ENCODE measurements at places on chromosomes 11 and 22.

DNA sequence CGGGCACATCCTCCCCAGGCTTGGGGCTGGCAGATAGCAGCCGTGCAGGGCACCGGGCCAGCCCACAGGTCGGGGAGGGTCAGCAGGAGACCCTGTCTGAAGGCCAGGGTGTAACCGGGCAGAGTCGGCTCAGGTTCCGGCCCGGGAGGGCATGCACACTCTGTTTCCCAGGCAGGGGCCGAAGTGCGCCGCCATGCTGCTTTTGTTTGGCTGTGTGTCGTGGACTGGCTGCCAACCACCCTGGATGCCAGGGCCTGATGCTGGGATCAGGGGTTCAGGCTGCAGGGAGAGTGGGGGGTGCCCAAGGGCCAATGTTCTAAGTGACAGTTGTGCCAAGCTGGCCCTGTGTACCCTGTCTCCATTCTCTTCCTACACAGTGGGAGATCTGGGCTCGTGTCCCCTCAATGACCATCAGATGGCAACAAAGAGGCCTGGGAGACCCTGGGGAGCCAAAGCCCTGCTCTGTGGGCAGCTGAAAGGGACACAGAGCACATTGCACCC lies 120.9 kb upstream of the B3GAT1 start:
- DNase-seq: no peak

GRCh38 chr11:69552951-69553350 lies 71.5 kb downstream of the LINC01488 start:
- DNase-seq: no peak

DNA sequence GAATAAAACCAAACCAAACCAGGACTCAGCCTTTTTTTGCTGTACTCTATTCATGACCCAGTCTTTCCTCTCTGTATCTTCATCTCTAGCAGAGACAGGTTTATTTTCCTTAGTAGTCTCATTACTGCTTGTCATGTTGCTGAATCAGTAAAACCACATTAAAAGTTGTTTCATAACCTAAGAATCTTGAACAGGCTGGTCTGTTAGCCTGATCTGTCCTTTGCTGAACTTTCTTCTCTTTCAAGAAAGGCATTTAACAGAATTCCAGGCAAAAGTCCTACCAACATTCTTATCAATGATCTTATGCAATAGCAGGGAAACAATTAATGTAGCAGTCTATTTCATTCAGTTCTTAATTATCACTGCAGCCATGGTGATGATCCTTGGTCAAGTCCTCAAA lies 197.7 kb downstream of the CASP12 start:
- DNase-seq: no peak

- DNase-seq: no peak
Measured at GRCh38 chr11:96017856-96018255, 93.9 kb upstream of the MTMR2 start.

DNA sequence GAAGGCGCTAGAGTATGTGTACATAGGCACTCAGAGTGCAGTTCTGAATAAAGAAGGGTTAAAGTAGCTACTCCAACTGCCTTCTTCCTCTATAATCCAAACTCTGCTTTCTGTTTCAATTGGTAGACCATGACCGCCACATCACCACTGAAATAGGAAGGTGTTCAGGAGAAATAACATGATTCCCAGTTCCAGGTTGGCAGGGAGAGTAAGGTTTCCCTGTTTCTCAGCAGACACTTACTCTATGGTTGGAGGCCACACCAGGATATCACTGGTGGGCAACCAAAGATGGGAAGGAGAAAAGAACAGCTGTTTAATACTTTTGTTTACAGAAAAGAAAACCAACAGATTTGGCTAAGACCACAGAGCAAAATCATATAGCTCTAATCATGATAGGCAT lies 37.9 kb downstream of the PAK1 start:
- DNase-seq: no peak

- DNase-seq: no peak
Measured at GRCh38 chr11:85661972-85662664, 2.8 kb downstream of the CREBZF start.

DNA sequence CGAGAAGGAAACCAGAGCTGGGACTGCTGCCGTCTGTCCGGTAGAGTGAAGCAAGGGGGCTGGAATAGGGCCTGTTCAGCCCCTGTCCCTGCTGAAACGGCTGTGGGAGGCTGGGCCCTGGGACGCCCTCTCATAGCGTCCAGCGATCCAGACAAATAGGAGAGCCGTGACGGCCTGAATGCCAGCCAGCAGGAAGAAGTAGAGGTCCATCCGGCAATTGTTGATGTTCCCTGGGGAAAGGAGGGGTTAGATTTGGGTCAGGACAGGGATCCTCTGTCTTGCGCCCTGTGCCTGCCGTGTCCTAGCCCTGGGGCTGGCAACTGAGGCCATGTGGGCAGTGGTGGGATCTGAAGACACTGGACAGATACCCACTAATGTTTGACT lies 12.9 kb downstream of the TMEM132A start:
- no peak for DNase-seq

DNA sequence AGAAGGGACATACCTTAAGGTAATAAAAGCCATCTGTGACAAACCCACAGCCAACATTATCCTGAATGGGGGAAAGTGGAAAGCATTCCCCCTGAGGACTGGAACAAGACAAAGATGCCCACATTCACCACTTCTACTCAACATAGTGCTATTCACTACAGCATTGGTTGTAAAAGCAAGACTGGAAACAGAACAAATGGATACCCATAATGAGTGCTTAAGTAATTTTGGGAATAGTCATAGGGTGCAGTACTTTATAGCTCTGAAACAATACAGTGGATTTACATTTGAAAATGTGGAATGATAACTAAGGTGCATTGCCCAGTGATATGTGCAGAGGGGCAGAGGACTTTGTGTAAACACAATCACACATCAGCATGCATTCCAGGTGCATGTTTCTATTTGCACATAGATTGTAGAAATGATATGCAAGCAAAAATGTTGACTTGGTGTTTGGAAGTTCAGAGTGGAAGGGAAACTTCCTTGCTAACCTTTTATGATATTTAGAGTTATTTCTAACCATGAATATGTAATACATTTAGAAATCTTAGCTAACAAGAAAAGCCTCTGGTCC lies 112.3 kb downstream of the IGLL1 start:
- DNase-seq: no peak

DNA sequence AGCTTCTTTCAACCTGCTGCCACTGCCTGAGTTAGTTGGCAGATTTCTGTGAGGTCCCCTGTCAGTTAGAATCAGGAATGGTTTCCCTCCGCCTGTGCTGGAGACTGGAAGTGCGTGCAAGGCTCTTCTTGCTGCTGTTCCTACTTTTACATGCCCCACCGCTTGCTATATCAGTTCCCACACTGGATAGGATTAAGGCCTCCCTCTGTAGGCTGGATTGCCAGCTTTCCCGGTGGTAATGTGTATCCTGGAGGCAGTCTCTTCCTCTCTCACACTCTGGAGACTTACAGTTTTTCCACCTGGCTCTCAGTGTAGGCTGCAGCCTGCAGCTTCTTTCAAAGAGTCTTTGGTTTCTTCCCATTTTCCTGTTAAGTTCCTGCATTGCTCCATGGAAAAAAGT lies 66.5 kb downstream of the ARHGAP42 start:
- DNase-seq: no peak

GRCh38 chr11:108916935-108917334 lies 252.1 kb downstream of the DDX10 start:
- no peak for DNase-seq

- no peak for DNase-seq
Measured at GRCh38 chr11:114079511-114080065, 20.1 kb downstream of the ZBTB16 start.

- DNase-seq: no peak
Measured at GRCh38 chr11:102323542-102324251, 6.4 kb downstream of the BIRC3 start.

- DNase-seq: no peak
Measured at GRCh38 chr11:70590356-70590991, 192.1 kb downstream of the CTTN start.

DNA sequence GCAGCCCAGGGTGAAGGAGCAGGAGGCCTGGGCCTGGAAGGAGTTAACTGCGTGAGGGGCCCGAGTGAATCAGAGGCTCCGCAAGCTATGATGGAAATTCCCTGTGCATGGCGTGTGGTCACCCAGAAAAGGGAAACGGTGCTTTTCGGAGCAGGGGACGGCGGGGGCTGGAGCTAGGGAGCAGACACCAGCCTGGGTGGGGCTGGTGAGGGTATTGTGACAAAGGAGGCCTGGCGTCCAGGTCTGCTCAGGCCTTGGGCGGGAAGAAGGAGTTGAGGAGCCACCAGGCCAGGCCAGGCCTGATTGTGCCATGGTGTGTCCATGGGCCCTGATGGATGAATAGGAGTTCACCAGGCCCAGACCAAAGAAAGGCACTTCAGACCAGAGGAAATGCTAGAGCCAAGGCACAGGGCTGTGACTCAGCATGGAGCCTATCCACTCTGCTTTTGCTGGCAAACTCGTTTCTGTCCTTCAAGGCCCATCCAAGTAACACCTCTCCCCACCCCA lies 12.8 kb upstream of the SPI1 start:
- DNase-seq: no peak

DNA sequence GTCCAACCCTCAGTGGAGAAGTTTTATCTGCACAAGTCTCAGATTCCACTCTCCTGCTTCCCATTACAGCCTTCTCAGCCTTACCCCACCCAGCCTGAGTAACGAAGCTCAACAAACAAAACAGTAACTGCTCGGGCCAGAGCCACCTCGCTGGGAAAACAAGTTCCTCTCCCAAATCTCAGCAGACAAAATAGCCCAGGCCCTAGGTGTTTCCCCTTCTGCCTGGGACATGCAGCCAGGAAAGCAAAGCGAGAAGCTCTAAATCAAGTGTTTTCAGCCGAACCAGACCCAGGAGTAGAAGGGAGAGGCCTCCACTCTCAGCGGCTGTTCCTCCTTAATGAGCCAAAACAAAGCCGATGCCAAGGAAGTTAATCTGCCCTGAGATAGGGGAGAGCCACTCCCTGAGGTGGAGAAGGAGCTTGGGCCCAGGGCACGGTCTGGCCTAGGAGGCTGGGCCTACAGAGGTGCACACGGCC lies 44.0 kb downstream of the LIF start:
- no peak for DNase-seq

DNA sequence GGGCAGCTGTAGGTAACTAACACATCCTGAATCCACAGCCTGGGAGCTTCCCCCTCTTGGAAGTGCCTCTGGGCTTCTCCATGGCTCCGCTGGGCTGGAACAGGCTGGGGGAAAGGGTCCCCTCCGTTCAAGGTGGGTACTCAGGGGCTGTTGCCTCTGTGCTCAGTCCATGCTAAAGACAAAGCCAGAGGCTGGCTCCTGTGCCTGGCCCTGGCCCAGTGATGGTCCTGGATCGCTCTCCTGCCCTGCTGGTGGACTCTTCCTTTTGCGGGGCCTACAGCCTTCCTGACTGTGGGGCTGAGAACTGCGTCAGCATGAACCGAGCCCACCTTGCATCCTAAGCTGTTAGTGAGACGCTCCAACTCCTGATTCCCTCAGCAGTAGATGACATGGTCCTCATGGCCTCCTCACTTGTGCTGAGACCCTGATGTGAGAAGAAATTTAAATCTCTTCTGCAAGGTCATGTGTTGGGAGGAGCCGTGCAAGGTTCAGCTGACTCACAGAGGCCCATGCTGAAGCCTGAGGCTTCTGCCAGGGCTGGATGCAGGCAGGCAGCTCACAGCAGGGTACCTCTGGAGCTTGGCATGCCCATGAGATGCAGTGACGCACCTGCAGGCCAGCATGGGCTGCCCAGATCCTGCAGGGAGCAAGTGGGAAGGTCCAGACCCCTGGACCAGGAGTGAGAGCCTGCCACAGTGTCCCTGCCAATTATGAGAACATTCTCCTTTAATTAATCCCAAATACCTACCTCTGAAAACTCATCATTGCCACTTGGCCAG lies 1285.5 kb downstream of the TBC1D22A start:
- no peak for DNase-seq

DNA sequence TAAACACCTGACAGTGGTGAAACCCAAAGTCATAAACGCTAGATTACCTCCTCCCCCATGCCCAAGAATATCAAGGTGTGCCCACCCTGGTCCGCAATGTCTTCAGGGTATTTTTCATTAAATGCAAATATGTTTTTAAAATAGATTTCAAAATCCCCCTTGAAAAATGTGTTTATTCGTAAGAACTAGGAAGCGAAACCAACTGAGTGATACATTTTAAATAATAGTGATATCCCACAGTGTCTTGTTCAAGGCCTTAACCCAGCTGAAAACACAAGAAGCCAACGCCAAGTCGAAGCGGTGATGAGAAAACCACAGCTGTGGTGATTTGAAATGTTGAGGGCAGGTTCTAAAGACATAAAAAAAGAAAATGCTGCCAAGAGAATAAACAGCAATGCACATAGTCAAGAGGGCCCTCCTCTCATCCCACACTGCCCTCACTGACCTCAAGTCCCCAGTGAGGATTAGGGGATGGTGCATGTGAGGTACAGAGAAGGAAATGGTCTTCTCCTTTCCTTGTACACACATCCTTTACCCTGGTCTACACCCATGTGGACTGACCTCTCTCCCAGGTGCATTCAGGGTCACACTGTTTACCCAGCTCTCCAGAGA lies 25.5 kb downstream of the KCNJ1 start:
- no peak for DNase-seq

GRCh38 chr22:17087498-17088131 lies 2.8 kb downstream of the IL17RA start:
- DNase-seq: peak; percentile 43

DNA sequence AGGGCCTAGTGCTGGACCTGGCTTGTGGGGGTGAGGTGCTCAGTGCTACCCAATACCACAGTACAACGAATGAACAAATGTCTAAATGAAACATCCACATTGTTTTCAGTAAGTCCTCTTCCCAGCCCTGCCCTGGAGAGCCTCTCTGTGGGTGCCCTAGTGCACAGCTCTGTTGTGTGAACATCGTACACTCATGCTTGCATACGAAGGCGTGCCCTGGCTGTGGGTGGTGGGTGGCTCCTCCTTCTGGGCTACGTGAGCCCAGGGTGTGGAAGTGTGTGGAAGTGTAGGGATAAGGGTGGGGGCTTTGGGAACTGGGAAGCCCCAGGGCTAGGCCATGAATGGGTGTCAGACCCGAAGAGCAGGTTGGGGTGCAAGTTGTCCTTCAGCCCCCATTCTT lies 592 bp upstream of the NLRX1 start:
- DNase-seq: no peak

DNA sequence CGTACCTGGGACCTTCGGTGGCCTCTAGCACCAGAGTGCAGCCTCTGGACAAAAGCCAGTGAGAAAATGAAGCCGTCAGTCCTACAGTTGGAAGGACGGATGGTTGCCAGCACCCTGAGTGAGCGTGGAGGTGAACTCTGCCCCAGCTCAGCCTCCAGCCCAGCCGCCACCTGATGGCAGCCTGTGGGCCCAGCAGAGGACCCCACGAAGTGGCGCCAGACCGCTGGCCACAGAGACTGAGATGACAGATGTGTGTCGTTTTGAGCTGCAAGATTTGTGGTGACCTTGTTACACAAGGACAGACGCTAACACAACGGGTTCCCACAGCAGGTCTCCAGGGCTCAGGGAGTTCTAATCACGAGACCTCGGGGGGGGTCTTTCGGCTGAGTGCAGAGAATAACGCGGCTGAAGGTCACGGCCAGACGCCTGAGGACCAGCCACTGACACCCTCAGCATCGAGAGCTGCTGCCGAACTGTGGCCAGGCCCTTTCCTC lies 75.0 kb downstream of the BRD1 start:
- no peak for DNase-seq

GRCh38 chr11:70207531-70208131 lies 4.5 kb downstream of the FADD start:
- no peak for DNase-seq

GRCh38 chr11:108224911-108225786 lies 2.3 kb downstream of the ATM start:
- peak; percentile 33 for DNase-seq

- no peak for DNase-seq
Measured at GRCh38 chr11:65182258-65183170, 786 bp downstream of the CAPN1 start.

Measured in activated naive CD4-positive, alpha-beta T cell treated with Interleukin-2 at 50 U/mL for 16 hours (primary cell).